ENCODE measurements at places on chromosomes 11 and 22.

GRCh38 chr11:14902650-14903350 is 10.8 kb upstream of the CYP2R1 start:
- DNase-seq, result no peak

DNA sequence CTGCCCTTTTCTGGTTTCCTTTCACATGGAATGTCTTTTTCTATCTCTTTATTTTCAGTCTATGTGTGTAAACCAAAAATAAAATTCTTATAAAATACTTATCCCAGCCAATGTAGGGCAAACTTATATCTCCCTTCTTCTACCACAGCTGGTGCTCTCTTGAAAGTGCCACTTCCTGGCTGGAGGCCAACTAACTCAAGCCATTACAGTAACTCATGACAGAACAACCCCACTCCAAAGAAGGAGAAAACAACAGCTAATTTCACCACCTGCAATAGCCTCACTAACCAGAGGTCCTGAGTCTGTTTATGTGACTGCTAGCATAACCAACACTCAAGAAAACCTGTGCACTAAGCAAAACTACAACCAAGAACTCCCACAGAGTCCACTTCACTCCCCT is 74.9 kb upstream of the DBX1 start:
- DNase-seq, result no peak

DNA sequence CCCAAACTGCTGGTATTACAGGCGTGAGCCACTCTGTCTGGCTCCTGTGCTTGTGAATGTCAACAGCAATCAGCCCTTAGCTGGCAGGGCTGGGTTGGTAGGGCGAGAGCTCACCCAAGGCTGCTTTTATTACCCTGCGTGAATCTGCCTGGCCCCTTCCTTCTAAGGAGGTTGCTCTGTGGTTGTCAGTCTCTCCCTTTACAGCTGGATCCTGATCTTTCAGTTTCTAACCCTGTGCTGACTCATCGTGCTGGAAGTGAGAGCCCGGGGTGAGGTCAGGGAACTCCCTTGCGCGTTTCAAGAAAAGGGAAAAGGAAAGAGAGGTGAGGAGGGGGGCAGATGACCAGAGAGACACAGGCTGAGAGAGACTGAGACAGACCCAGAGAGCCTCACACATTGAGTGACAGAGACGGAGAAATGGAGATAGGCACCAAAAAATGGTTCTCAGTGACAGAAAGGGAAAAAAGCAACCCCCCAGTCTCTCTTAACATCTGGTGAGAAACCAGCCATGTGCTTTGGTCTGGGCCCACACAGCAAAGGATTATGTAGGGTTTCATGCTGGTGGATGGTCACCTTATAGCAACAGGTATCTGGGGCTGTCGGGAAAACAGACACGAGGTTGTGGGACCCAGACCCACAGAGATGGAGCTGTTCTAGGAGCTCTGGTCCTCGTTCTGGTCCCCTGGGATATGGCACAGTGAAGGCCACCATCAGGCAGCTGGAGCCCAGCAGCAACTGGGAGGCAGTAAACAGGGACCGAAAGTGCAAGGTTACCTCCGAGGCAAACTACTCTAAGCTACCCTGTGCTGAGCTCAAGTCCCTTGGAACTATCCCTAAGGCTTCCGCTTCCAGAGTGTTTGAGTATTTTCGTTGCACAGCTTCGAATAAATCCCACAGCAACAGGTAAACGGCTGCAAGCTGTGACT is 2.5 kb downstream of the TCN2 start:
- DNase-seq, result peak; percentile 61

DNA sequence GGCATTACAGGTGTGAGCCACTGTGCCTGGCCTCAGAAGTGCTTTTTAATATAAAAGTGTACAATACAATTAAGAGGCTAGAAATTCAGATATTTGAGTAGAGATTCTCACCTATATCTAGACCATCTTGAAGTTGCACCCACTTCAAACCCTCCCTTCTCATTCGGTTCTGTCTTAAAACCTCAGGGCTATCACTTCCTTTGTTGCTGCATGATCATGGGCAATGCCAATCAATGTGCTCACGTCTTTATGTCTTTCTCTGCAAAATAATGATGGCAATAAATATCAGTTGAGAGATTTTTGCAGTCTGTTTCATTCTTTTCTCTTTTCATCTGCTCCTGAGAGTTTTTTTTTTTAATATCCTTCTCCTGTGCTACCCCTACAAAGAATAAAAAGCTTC is 9.3 kb upstream of the NUP160 start:
- no peak for DNase-seq

- no peak for DNase-seq
Measured at GRCh38 chr11:22343371-22344032, 5.3 kb downstream of the SLC17A6 start.

GRCh38 chr11:46537537-46538295 is 56.1 kb downstream of the AMBRA1 start:
- DNase-seq, result peak; percentile 75
